Stimulated activated CD4-positive, alpha-beta T cell treated with anti-CD3 and anti-CD28 coated beads, Interleukin-4, amount 100 ng/mL, for 1 hour (primary cell): ENCODE measurements at places on chromosomes 3 and 15.

DNA sequence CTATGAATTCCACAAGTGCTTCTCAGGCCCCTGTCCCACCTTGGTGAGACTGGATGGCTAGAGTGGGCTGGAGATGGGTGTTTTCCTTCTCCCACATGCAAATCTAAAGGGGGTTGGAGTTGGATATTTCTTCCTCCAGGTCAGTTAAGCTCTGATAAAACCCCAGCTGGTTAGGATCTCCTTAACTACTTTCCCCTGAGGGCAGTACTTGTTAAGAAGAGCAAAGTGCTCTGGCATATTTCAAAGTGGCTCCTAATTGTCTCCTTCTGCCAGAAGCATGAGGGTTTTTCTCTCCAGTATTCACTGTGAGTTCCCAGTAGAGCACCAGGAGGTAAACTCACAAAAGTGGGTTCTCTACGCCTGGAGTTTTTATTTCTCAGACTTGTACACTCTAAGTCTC lies 31.4 kb downstream of the COL6A6 start:
- DNase-seq: no peak

DNA sequence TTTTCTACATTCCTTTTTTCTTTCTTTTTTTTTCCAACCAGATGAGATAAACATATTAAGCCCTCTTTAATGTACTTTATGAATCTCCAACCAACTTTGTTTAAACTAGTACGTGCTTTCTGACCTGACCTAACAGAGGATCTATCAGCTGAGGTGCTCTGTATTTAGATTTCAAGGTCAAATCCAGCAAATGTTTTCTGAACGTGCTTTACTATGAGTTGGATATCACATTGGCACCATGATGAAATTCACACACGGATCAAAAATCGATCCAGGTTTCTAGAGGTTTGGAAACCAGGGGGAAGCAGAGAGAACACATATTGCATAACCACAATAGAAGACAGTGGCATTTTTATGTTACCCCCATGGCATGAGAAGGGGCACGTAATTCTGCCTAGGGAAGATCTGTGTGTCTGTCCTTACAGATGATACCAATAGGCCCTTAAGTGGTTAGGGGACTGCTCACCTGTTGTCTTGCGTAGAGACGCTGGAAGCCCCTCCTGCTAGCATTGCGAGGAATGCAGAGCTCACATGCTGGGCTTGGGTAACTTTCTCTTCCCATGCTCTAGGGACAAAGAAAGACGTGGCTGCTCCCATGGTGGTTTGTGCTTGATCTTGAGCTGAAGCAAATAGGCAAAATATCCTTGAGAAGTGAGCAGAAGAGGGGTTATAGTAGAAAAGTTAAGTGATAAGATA lies 59.3 kb upstream of the ABHD10 start:
- no peak for DNase-seq

GRCh38 chr3:142981108-142981507 lies 17.6 kb upstream of the PAQR9 start:
- no peak for DNase-seq

DNA sequence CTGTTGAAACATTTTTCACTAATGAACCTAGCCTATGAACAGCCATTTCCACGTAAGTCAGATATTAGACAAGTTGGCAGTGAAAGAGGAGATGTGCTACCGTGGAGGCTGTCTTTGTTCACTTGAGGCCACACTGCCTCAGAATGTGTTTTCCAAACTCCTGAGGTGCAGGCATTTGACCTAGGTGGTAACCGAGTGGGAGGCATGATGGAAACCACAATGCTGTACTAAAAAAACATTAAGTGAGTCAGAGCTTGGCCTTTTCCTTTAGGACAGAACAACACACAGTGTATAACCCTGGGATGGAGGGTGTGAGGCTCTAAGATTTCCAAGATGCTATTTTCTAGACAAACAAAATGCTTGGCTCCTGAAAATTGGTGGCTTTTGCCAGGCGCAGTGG lies 406.3 kb downstream of the SOX2 start:
- no peak for DNase-seq

- DNase-seq: no peak
Observed at GRCh38 chr3:126540342-126540849, 16.4 kb downstream of the CHST13 start.

- DNase-seq: no peak
Observed at GRCh38 chr3:110576960-110577359, 494.7 kb upstream of the NECTIN3 start.

GRCh38 chr15:82946155-82946701 lies 6.3 kb downstream of the HOMER2 start:
- no peak for DNase-seq

GRCh38 chr3:170418422-170419398 lies at the start of gene CLDN11:
CLDN11 (plus strand) TSS chr3:170418868; CDS start chr3:170419067, 199 bp downstream.
- no peak for DNase-seq

DNA sequence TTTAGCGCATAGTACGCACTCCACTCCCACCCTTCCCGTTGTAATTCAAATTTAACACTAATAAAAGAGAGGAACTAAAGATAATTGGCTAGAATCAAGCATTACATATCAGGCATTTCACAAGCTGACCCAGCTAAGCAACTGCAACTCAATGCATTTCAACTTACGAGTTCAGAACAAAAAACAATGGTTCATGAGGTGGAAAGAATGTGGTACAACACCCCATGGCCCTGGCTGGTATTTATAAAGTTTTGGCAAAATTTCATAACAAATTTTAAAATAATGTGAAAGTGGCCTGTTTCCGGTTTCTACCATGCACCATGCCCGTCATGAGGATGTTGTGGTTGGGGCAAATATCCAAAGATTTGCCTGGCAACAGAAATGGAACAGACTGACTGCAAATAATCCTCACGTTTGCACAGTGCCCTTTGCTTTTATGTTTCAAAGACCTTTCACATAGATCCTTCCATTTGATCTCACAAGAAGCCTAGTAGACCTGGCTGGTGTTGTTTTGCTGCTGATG lies 455.3 kb upstream of the NR2F2 start:
- no peak for DNase-seq

DNA sequence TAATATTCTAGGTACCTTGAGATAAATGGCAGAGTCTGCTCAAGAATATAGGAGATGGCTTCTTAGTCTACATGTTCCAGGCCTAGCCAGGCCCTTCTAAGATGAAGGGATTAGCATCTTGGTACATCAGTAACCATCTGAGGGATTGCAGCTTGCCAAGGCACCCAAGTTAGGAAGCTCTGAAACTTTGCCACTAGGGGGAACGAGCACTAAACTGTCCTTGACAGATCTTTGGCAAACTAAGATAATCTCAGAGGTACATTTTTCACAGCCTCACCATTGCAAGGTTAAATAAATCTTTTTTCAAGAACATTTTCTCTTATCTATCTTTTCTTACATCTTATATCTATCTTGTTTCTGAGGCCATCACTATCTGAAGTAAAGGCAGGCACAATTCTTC lies 351.2 kb downstream of the RAP2B start:
- DNase-seq: no peak

GRCh38 chr3:14561051-14561960 lies 21.2 kb upstream of the GRIP2 start:
- no peak for DNase-seq

GRCh38 chr15:83776986-83777385 lies 123.1 kb downstream of the ADAMTSL3 start:
- DNase-seq: no peak

- DNase-seq: no peak
Observed at GRCh38 chr15:44673639-44674038, 10.2 kb upstream of the SPG11 start.

DNA sequence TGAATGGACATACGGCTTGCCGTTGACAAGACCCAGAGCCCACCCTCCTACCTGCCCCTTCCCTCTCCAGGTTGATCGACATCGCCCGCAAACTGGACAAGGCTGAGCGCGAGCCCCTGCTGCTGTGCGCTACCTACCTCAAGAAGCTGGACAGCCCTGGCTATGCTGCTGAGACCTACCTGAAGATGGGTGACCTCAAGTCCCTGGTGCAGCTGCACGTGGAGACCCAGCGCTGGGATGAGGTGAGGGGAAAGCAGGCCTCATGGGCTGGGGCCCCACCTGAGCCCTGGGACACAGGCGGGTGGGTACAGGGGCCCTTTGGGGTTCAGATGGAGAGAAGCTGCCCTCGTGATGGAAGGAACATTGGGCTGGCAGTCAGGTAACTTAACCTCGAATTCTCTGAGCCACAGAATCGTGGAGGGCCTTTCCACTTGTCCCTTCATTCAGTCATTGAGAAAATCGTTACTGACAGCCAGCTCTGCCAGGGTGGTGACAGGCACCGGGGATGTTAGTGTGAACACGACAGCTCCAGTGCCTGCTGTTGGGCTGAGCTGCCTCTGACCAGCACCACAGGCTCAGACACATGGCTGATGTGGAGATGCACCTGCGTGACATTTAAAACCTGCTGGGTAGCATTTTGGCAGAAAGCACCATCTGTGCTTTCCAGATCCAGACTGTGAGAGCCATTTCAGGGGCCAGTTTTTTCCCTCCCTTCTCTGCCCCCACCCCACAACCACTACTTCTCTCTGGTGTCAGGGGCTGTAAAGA lies 25.6 kb upstream of the RHO start:
- no peak for DNase-seq

DNA sequence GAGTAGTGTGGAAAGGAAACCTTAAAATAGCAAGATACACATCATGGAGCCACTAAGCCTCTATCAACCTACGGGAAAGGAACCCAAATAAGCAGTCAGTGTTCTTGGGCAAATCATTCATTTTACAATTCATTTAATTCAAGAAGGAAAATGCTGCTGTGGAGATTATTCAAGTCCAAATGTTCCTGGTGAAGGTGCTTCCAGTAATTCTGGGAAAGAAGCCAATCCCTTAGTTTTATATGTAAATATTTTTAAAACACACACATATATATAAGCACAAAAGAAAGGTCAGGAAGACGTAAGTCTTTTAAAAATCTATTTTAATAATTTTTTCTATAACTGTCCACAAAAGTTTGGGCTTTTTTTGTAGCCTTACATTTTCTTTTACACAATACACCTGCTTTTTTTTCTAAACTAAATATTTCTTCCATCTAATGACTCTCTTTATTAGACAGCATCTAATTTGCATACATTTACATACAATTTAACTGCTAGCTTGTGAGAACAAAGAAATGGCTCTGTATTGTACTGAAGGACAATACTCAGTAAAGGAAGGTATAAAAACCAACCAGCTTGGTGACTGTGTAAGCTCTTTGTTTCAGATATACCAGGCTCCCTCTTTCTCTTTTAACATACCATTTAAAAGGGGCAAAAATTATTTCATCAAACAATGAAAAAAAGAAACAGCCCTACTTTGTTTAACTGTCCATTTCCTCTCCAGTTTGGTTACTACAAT lies 269.5 kb downstream of the ZBTB20 start:
- no peak for DNase-seq

GRCh38 chr3:155744626-155745324 lies at the start of gene PLCH1:
PLCH1 (minus strand) TSS chr3:155745071; CDS start chr3:155704224, 40,847 bp downstream.
- DNase-seq: peak; percentile 52

GRCh38 chr3:30353711-30354467 lies 252.5 kb upstream of the TGFBR2 start:
- DNase-seq: peak; percentile 4

GRCh38 chr3:61008153-61008997 lies 242.9 kb downstream of the FHIT start:
- no peak for DNase-seq

GRCh38 chr3:182713743-182714517 lies 79.4 kb upstream of the ATP11B start:
- no peak for DNase-seq

GRCh38 chr3:177420651-177421480 lies 223.6 kb upstream of the TBL1XR1 start:
- no peak for DNase-seq

DNA sequence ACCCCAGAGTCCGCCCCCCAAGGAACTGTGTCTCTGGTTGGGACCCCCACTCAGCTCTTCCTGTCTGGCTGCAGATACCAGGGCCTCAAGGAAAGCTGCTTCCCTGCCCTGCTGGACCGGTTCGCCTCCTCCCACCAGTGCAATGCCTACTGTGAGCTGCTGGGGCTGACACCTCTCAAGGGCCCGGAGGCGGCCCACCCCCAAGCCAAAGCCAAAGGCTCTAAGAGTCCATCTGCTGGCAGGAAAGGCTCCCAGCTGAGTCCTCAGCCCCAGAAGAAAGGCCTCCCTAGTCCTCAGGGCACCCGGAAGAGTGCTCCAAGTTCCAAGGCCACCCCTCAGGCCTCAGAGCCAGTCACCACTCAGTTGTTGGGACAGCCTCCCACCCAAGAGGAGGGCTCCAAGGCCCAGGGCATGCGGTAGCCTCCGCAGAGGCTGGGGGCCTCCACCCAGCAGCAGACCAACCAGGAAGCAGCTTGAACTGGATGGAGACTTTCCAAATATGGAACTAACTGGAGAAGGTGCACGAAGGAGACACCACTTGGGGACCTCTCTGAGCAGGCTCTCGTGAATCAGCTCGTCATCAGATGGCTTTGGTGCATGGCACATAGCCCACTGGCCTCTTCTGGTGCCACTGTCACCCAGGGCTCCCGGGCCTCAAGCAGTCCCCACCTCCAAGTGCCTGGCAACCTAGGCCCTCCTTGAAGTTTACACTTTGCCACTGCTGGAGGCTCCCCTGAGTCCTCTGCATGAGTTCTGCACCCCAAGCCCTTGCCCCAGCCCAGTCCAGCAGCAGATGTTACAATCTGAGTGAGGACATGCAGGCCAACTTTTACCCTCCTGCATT lies 16.2 kb upstream of the SLC28A1 start:
- no peak for DNase-seq

DNA sequence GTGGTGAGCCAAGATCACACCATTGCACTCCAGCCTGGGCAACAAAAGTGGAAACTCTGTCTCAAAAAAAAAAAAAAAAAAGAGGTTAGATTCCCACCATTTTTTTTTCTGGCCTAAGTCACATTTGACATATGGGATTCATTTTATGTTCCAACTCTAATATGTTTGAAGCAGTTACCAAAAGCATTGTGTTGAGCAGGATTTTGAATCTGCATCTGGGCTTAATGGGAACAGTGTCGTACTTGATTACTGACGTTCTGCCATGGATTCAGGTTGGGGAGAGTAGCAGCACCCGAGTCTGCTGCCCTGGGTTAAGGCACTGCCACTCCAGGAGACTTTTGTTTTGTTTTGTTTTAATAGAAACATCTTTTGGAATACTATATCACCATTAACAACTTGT lies 348.7 kb upstream of the TBL1XR1 start:
- DNase-seq: no peak

DNA sequence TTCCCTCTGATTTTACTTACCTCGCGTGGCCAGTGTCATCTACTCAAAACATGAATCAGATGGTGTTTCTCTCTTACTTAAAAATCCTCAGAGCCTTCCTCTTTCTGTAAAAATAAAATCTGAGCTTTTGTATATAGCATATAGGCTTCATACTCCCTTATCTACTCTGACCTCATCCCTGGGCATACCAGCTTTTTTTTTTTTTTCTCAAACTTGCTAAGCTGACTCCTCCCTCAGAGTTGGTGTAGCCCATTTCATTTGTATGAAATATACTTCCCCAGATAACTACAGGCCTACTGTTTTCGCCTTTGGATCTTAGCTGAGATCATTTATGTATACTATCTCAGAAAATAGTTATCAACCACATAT lies 648.9 kb upstream of the ALCAM start:
- DNase-seq: no peak
